CD4-positive, alpha-beta T cell treated with Interferon gamma for 1 hour (primary cell): ENCODE measurements at places on chromosomes 5 and 9.

DNA sequence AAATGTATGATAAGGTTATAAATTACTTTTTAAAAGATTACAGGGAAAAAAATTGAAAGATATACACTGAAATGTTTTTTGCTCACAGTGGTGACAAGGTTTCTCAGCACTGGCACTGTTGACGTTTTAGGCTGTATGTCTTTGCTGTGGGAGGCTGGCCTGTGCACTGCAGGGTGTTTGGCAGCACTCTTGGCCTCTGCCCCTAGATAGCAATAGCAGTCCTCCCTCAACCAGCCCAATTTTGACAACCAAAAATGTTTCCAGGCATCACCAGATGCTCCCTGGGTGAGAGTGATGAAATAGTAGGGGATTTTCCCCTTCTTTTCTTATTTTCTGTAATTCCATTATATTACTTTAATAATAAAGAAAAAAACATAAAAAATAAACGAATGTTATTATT is 3.3 kb downstream of the CD274 start:
- no peak for DNase-seq

DNA sequence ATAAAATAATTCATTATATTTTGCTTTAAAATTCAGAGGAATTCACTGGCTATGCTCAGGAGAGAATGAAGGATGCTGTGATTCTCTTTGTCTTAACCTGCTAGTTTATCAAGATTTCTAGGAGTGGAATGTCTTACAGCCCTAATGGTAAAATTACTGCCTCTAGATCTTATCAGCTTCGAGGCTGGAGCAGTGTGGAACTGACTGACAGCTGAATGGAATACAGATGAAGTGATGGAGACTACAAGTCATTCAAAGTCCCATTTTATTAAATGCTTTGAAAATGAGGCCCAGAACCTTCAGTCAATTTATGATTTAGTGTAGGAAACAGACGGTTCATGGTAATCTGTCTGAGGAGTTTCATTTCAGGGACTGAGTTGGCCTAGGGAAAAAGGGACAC is 202.1 kb downstream of the RFX3 start:
- no peak for DNase-seq

GRCh38 chr9:36930941-36931340 is 103.1 kb downstream of the PAX5 start:
- no peak for DNase-seq

DNA sequence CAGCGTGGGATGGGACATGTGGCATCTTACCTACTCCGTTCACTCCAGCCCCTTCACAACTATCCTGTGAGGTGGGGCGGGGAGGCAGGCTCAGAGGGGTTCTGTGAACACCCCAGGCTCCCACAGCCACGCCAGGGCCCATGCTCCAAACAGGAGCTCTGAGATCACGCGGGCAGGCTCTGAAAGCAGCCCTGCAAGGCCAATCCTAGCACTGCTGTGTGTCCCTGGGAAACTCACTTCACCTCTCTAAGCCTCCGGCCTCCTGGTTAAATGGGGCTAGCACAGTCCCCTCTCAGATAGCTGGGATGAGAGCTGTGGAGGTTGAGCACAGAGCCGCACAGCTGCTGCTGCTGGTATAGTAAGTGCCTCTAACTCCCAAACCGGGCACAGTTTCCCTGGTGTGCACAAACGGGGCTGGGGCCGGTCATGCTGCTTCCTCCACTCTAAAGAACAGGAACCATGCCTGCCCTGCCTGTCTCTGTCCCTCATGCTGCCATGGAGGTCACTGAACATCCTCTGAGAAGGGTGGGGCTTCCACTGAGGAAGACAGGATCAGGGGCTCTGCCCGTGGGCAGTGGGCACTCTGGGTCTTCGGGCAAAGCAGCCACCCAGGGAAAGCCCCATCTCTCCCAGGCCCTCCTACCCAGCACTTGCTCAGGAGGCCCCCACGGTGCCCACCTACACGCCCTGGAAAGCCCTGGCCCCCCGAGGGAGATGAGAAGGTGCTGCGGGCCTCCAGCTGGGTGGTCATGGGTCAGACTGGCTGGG is 13.0 kb upstream of the ASS1 start:
- no peak for DNase-seq

- no peak for DNase-seq
These were observed 2.2 kb downstream of the CPEB4 start for GRCh38 chr5:173890195-173890991.

DNA sequence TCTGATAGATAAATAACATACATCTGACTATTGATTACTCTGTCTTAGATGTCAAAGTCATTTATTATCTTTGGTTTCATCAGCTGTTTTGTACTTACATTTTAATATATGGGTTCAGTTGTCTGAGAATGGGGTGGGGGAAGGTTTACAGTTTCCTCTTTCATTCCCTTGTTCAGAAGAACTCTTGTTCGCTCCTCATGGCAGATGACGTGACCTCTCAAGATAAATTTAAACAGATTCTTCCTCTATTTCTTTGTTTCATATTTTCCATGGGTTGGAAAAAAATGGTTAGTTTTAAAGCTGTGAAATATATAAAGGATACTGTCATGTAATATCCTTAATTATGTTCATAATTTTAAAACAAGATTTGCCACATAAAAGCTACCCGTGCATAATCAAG is 61.4 kb downstream of the TSSK1B start:
- DNase-seq, result no peak

- DNase-seq, result peak; percentile 17
These were observed 26.6 kb upstream of the ABLIM3 start for GRCh38 chr5:149114403-149115312.

DNA sequence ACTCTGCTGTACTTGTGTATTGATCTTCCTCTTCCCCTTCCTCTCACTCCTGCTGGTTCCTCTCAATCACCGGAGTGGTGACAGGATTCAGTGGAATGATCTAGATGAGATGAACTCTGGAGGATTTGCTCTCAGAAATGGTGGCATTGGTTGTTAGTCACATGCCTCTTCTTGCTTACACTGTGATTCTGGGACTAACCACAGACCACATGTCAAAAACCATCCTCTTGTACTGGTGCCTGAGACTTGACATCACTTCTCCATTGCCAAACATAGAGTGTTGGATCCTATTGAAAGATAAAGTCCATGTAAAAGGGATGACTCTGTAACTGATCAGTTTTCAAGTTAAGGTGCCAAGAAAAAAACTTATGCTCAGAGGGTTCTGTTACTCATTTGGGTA is 506.5 kb downstream of the DMAC1 start:
- no peak for DNase-seq

DNA sequence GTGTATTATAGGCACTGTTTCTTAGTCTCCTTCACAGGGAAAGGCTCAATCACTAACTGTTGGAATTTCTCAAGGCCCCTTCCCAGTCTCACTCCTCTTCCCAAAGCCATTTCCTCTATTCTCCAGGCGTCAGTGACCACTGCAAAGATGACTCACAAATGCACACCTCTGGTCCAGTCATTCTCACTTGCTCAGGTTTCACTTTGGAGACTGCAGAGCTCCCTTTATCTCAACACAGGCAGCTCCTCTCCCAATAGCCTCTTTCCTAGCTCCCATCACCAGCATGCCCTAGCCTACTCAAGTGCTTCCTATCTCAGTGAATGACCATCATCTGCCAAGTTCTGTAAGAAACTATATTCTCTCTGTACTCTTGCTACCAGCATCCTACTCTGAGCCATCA is 323.6 kb downstream of the NTRK2 start:
- DNase-seq, result no peak

GRCh38 chr9:25350011-25350410 is 328.2 kb downstream of the TUSC1 start:
- no peak for DNase-seq
